Endothelial cell of coronary artery (primary cell): ENCODE measurements at places on chromosomes 1 and 21. TPM values are rescaled to one million over a fixed set of nuclear protein-coding genes. Genes with fewer than 3 reads are reported as not detected.

CD1C gene
- total RNA-seq: not detected in 2 replicates

TTLL7 gene
- total RNA-seq: 2.8 and 6.0 TPM in 2 replicates

C4BPA gene
- not detected in 2 replicates for total RNA-seq

CNIH4 gene
- 119 and 122 TPM in 2 replicates for total RNA-seq

RSPO1 gene
- not detected in 2 replicates for total RNA-seq

ADGRB2 gene
- 0.85 and 1.2 TPM in 2 replicates for total RNA-seq

ZNF669 gene
- total RNA-seq: 9.0 and 11.7 TPM in 2 replicates

TIE1 gene
- total RNA-seq: 694 and 736 TPM in 2 replicates

LINGO4 gene
- not detected in 2 replicates for total RNA-seq

ECM1 gene
- 0.27 and 0.75 TPM in 2 replicates for total RNA-seq

TNFRSF4 gene
- total RNA-seq: 0.63 and 1.6 TPM in 2 replicates

HPDL gene
- total RNA-seq: 1.4 and 3.2 TPM in 2 replicates

S100A1 gene
- total RNA-seq: not detected in 2 replicates

GNG4 gene
- not detected in 2 replicates for total RNA-seq

IRF6 gene
- 3.0 and 7.9 TPM in 2 replicates for total RNA-seq

RO60 gene
- 108 and 140 TPM in 2 replicates for total RNA-seq

SLC5A9 gene
- total RNA-seq: not detected in 2 replicates

DNM3 gene
- total RNA-seq: 0.54 and 0.56 TPM in 2 replicates

PFKFB2 gene
- total RNA-seq: 1.1 and 1.2 TPM in 2 replicates
